Right lobe of liver (tissue), 6 donors: ENCODE measurements at places on chromosomes 6 and 20. TPM values are rescaled to one million over a fixed set of nuclear protein-coding genes. Genes with fewer than 3 reads are reported as not detected.

PGC gene
- not detected for total RNA-seq

PTCRA gene
- total RNA-seq, result 0.46 TPM

FAM83C gene
- not detected for total RNA-seq

CDH4 gene
- total RNA-seq, result not detected

RTN4IP1 gene
- 6.1 TPM for total RNA-seq

- no peak for DNase-seq
Measured at GRCh38 chr6:27237089-27237803, 10.3 kb upstream of the PRSS16 start.

DNA sequence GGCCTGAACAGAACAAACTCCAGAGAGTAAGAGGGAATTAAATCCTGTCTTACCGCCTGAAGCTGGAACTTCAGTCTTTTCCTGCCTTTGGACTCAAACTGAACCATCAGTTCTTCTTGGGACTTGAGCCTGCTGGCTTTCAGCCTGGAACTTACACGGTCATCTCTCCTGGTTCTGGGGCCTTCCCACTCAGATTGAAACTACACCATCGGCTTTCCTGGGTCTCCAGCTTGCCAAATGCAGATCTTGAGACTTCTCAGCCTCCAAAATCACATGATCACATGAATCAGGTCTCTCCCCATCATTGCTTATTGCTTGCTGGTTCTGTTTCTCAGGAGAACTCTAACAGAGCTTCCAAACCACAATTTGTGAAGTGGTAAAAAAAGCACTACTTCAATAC is 276.3 kb downstream of the KIF16B start:
- no peak for DNase-seq

DNA sequence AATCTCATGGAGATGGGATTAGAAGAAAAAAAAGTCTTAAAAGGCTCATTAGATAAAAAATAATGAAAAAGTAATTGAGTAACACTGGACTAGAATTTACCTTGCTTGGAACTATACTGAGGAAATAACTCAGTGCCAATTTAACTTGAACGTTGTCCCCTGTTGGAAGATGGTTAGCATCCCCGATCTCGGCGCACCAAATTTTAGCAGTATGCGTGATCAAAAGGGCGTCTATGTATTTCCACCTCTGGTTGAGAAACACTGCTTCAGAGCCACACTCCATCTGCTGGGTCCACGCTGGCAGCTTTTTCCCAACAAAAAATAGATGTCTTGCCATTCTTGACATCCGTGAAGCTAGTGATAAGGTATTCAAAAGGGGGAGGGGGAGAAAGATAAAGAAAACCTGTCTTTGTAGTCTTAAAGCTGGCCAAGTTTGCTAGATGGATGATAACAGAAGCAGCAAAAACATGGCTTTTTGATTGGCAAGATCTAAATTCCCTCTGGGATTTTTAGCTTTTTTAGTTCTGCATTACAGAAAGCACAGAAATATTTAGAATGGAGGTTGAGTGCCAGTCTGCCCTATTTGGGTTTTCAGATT is 6.4 kb downstream of the HINT3 start:
- peak; percentile 52 for DNase-seq

DNA sequence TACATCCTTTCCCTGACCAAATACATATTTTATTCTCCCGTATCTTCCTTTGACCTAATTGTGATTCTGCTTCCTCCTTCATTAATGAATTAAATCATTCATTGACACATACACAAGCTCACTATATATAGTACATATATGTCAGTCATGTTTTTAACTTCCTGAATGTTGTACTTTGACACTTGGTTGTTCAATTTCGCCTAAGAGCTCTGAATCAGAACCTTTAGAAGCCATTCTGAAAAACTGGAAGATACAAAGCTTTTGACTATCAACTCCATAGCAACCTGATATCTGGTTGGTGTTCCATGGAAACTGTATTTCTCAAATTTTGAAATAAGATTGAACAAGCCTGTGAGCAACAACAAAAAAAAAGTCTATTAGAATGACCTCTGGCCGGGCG is 27.3 kb upstream of the HFE start:
- DNase-seq, result no peak

DNA sequence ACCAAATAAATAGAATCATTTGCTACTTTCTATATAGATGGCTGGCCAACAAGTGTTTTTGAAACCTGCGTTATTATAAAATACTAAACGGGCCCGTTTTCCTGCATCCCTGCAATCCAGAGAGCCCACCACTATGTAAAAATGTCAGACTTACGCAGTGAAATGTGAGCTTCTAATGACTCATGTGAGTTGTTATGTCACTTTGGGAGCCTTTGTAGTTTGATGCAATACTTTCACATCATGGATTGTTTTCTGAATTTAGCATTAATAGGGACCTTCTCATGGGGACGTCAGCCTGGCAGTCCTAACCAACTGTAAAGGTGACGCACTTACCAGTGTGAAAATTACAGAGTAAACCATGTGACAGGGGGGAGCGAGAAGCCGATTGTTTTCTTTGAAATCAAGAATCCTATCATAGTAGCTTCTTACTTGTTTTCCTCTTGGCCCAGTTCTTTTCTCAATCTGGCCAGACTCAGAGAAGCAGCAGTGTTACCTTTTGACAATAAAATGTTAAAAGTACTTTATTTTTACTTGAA is 75.3 kb downstream of the SSR1 start:
- no peak for DNase-seq

- no peak for DNase-seq
Measured at GRCh38 chr6:15290962-15291704, 45.3 kb downstream of the JARID2 start.

- no peak for DNase-seq
Measured at GRCh38 chr6:143939364-143939763, 68.7 kb downstream of the PLAGL1 start.
